NCI-H1694 (cell line): ENCODE measurements at places on chromosomes 3 and 15.

GRCh38 chr15:71804695-71805470 lies 5.5 kb upstream of the NR2E3 start:
- DNase-seq = no peak

GRCh38 chr3:97817965-97818364 lies 3.8 kb upstream of the CRYBG3 start:
- peak; percentile 98 for DNase-seq

- peak; percentile 88 for DNase-seq
These were observed at the start of gene PRKCI for GRCh38 chr3:170221924-170222646. TSS of gene PRKCI (plus strand) at chr3:170222424. CDS start at chr3:170222670, 246 bp downstream.

DNA sequence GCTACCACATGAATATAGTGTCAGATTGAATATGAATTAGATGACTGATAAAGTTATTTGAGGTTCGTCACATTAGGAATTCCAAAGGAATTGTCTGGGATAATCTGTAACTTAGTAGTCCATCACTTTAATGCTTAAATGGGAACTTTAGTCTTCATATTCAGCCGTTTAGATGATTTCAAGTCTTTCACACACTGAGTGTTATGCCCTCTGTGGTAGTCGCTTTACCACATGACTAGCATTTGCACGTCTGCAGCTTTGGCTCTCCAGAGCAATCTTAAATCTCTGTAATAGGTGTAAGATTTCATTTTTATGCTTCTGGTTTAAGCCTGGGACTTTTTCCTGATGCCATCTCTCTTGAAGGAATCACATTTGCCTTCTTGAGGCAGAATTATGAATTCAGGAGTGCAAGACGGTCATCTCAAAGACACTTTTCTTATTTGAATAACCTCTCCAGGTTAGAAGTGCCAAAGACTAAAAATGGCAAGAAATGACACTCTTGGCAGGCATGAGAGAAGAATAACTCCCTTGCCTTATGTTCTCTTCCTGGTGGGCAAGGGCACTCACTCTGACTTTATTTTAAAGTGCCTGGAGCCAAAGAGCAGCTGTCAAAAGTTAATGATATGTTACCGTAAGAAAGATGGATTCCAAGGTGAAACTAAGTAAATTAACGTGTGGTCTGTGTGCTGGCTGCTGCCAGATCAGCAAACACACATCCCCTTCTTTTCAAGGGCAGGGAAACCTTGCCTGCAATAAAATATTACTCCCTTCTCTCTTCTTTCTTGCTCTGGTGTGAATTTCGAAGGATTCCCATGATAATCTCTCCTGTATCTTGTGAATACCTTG lies 153.3 kb downstream of the B3GALNT1 start:
- DNase-seq = no peak

GRCh38 chr15:77633134-77633912 lies 611 bp upstream of the LINGO1 start:
- DNase-seq = peak; percentile 20

- DNase-seq = no peak
These were observed 55.5 kb downstream of the P3H2 start for GRCh38 chr3:190065204-190065603.

DNA sequence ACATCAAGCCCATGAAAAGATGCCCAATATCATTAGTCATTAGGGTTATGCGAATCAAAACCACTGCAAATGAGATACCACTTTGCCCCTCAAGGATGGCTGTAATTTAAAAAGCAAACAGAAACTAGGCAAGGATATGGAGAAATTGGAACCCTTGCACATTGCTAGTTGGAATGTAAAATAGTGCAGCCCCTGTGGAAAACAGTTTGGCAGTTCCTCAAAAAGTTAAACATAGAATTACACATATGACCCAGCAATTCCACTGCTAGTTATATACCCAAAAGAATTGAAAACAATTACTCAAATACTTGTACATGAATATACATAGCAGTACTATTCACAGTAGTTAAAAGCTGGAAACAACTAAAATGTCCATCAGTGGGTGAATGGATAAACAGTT lies 186.8 kb upstream of the CGNL1 start:
- DNase-seq = no peak

GRCh38 chr3:131550562-131551465 lies 48.0 kb upstream of the MRPL3 start:
- DNase-seq = no peak

- no peak for DNase-seq
These were observed 49.7 kb downstream of the ST8SIA2 start for GRCh38 chr15:92443381-92443780.

GRCh38 chr3:134299888-134300206 lies 49.2 kb upstream of the RYK start:
- no peak for DNase-seq

- DNase-seq = no peak
These were observed 68.6 kb downstream of the ZNF621 start for GRCh38 chr3:40593351-40593750.

DNA sequence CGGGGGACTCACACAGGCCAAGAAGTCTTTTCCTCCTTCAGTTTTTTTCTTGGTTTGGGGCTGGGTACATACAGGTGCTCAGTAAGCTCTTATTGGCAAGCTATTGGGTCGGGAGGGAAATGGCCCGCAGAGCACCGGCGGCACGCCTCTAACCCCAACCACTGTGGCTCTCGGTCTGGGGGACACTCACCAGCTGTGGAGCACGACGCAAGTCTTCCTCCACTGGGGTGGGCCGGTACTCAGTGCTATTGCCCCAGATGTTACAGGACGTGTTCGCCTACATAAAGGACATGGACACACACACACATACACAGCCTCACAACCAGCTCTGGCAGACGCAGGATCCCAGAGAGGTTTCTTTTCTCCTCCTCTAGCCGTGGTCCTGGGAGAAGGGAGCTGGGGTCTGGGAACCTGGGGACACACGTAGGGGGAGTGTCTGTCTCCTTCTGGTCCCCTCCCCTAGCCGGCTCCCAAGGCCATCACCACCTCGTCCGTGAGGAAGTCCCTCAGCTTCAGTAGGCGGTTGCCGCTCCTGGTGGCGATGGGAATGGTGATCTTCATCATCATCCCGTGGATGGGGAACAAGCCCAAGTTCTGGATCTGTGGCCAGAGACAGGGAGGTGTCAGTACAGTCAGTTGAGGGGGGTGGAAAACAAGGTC lies 33.4 kb downstream of the FEM1B start:
- no peak for DNase-seq

DNA sequence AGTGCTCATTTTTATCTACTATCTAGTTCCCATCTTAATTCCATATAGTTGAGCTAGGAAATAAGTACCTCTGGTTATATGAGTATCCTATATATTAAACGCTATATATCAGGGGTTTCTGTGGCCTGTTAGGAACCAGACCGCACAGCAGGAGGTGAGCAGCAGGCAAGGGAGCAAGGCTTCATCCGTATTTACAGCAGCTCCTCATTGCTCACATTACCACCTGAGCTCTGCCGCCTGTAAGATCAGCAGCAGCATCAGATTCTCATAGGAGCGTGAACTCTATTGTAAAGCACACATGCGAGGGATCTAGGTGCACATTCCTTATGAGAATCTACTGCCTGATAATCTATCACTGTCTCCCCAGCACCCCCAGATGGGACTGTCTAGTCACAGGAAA lies 23.0 kb downstream of the GSK3B start:
- DNase-seq = no peak

- DNase-seq = no peak
These were observed 154.6 kb upstream of the RGMA start for GRCh38 chr15:93243573-93243972.

DNA sequence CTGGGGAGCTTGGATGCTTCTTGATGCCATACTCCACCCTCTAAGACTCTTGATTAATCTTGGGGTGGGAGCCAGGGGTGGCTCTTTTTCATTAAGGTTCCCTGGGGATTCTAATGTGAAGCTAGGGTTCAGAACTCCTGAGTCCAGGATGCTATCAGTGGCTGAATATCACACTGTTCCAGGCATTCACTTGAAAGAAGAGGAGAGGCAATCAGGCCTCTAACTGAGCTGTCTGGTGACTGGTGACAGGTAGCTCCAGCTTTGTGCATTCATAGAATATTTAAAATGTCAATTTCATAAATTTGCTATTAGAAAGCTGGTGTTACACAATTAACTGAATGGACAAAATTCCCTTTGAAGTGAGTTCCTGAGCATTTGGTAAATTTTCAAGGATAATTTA lies 139.0 kb downstream of the CHDH start:
- DNase-seq = no peak

DNA sequence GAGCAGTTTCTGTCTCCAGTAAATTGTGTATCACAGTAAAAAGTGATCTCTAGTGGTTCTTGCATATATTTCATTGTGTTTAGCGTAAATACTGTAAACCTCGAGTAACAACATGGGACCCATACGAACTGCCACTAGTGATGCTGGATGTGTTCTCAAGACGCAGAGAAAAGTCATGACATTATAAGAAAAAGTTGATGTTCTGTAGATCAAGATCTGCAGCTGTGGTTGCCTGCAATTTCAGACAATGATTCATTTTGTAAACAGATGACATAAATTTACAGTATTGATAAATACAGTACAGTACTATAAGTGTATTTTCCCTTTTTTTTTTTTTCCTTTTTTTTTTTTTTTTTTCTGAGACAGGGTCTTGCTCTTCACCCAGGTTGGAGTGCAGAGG lies 100.1 kb downstream of the DPH6 start:
- no peak for DNase-seq

- no peak for DNase-seq
These were observed 36.7 kb downstream of the CMTM7 start for GRCh38 chr3:32428092-32429068.

DNA sequence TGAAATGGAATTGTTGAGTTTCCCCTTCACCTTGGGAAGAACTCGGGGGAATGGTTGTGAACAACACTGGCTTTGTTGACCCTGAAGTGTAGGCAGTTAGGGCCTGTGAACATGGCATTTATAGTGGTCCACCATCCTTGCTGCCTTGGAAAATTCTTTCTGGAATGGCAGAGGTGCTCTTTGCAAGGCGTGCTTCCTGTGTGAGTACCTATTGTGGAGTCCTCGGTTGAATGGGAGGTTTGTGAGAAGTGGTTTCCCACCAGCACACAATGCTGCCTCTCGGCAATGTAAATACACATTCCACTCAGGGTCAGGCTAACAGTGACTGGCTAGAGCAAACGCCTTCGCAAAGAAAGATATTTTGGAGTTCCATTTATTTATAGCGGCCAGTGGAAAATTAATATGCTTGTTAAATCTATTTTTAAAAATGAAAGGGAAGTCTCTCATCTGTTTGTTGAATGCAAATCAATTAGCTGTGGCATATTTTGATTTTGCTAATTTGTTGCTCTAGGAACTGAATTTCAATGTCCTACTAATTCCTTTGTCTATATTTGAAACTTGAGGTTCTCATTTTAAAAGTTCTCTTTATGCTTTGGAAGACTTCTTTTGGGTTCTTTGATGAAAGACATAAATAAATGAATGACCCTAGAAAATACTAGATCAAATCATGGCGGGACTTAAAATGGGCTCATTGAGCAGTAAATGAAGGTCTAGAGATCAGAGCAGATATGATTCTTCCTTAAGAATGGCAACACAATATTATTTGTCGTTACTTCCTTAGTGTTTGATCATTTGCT lies 59.5 kb downstream of the FNDC3B start:
- no peak for DNase-seq

DNA sequence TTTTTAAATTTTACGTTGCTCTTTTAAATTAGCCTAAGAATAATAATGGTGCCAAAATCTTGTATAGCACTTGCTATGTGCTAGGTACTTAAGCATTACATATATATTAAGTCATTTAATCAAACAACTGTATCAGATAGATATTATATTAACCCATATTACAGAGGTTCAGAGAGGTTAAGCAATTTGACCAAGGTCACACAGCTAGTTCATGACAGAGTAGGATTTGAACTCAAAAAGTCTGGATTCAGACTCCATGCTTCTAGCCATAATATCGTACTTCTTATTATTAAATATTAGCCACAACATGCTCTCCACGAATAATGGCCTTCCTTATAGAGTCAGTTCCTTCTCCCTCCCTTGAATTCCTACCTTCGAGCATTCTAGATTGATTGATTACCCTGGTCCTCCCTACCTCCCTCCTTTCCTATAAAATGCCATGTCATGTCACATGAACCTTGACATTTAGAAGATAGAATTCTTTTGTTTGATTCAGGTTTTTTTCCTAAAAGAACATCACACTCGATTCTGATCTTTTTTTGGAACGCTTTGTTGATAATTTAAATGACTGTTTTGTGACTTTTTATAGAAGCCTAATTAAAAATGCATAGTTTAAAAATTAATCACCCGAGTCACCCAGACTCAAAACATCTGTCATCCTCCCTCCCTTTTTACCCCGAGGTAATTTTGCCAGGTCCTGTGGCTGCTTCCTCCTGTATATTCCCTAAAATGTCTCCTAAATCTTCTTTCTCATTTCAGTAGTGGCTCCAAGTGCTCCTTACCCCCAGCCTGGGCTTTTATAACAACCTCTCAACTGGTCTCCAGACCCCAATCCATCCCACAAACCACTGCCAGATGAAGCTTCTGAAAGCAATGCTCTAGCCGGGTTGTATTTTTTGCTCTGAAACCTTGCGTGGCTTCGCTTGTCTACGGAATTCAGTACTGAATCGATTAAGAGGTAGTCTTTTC lies 8.5 kb upstream of the PSMD6 start:
- DNase-seq = no peak

- no peak for DNase-seq
These were observed at the start of gene XIRP1 for GRCh38 chr3:39192490-39193092. TSS of gene XIRP1 (minus strand) at chr3:39192595. CDS start at chr3:39189445, 3,150 bp downstream.

DNA sequence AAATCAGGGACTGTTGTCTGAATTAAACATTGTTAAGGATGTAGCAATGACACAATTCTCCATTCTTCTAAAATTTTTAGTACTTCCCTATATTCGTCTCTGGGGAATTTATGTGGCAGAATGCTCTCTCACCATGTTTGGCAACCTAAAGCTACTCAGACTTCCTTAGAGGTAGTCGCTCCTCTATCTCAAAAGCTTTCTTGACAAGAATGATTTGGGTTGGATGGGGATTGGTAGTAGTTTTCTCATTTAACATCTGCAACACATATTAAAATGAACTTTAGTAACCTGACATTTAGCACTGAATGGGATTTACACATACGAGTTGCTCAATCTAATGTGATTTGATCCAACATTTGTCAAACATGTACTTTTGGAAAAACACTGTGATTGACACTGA lies 233.3 kb downstream of the RBMS3 start:
- no peak for DNase-seq

GRCh38 chr3:138033202-138033691 lies 23.3 kb downstream of the CLDN18 start:
- DNase-seq = no peak

GRCh38 chr3:160648701-160649100 lies 28.3 kb upstream of the ARL14 start:
- no peak for DNase-seq

DNA sequence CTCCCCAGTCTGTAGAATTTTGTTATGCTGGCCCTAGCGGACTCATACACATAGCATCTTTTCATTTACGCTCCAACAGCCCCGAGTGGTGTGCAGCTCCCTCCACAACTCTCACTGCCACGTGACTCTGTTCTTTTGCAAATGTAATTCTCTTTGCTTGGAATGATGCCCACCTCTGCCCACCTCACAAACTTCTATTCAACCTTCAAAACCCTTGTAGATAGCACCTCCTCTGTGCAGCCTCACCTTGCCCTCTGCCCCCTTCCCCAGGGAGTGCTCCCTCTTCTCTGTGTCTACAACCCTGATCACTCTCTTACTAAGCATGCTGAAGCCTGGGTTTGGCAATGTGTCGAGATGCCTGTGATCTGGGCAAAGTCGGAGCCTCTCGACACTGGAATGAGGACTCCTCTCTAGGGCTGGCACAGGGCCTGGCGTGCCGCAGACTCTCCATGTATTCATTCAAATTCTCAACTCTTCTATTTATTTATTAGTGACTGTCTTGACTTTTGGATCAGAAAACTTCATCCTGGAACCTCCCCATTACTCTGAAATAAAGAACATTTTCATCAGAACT lies 73.5 kb downstream of the MGLL start:
- DNase-seq = no peak

GRCh38 chr3:5565026-5565425 lies 377.5 kb downstream of the EDEM1 start:
- no peak for DNase-seq
